ENCODE measurements at places on chromosomes 6 and 20.

DNA sequence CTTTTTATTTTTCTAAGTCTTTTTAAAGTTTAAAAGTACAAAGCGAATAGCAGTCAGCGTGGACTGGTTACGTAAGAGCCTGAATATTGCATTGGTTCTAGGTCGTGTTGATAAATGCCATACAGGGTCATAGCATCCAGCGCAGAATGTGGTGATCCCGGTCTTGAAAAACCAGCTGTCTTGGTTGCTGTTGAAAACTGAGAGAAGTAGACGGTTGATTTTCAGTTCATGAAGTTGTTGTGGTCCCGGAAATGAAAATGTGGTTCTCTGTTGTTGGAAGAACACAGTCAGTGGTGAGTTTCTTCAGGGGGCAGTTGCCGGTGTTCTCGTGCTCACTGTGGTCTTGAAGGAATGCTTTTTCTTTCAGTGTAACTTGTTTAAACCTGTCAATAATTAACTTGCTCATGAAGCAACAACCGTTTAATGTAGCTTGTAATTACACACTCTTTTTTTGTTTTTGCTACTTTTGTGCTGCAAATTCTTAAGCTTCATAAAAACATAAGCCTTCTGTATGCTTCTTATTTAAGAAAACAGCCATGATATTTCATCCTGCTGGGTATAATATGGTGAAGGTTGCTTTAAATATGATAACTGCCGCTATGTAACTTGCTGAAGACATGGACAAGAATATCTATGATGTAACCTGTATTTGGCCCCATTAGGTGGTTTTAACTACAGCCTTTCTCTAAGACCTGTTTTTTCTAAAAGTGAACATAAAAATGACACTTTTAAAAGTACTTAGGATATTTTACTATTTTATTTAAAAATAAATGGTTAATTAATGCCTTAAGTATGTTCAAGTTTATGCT lies 64.8 kb upstream of the KIF25 start:
- DNase-seq: no peak

DNA sequence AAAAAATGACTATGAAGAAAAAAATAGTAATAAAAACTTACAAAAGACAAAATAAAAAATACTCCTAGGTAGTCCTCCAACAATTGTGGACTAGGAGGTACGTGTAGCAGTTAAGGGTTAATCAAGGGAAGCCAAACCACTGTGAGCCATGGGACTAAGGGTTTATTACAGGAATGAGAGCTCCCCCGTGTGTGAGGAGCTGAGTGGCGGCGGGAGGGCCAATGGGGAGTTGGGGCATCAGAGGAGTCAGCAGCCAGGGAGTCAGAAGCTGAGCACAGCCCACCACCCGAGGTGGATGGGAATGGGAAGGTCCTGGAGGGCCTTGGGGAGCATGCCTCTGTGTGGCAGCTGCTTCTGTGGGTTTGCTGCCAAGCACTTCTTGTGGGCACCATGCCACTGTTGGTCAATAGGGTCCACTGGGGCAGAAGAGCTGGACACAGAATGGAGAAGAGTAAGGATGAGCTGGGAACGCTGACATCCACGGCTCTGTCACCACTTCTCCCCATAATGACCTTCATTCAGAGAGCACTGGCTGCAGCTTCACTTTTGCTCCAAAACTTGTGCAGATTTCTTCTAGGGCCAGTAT lies 373.3 kb downstream of the CDKAL1 start:
- no peak for DNase-seq

- no peak for DNase-seq
Observed at GRCh38 chr6:130252527-130253237, 29.9 kb upstream of the SAMD3 start.

GRCh38 chr6:1947922-1948321 lies 297.5 kb downstream of the GMDS start:
- DNase-seq: no peak

DNA sequence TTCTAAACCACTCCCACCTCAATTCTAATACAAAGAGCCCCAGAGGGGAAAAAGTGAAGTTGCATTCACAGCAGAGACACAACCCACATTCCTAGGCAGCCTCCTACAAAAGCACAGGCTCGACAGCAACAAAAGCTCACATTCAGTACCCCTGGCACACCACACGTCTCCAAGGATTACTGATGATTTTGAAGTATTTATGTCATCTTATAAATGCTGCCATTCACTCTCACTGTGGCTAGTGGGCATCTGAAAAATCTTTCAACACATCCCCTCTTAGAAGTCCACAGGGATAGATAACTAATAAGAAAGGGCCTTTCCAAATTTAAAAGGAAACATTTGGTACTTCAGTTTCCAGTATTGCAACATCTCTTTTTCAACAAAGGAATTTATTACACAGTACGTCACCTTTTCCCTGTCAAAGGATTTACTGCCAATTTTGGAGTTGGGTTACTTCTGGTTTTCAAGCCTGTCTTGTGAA lies 146.7 kb downstream of the TASP1 start:
- no peak for DNase-seq

DNA sequence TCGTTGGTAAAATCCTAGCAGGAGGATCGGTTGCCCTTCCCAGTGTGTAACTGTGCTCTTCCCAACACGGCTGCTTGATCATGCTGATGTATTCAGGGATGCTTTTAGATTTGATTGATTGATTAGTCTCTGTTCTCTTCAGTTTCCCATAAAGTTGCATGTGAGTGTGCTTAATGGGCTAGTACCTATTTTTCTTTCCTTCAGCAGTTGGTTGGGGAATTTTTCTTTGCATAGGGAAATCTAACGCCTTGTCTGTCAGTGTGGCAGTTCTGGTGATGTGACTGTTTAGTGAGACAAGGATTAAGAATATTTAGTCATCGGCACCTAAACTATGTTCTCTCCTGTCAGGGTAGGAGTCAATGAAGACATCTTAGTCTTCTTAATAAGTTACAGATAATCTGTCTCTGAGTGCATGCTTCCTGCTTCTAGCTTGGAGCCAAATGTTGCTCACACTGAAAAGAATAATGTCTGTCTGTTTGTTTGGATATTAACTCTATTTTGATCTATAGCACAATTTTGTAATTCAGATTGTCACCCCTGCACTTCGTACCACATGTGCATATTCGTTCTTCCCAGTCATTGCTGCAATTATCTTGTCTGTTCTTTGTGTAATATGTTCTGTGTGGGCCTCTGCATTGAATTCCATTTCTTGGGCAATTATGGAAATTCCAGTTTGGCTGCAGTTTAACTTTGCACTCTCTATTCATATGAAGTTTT lies 169.9 kb downstream of the EDN1 start:
- DNase-seq: no peak

- no peak for DNase-seq
Observed at GRCh38 chr6:88566746-88567534, 396.5 kb downstream of the RNGTT start.

DNA sequence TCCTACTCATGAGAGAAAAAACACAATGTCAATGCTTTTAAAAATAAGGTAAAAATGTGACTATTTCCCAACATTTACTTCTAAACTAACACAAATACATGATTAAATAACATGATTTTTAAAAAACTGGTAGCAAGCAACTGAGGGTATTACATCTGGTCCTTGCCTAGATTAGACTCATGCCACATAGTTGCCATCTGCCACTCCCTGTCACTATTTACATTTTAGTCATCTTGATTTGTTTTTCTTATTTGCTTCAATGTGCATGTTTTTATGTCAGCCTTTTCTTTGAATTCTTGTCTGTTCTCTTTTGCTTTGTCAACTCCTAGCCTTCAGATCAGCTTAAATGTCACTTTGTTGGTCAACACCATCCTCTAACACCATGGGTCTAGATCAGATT lies 207.0 kb upstream of the SIM1 start:
- DNase-seq: no peak

DNA sequence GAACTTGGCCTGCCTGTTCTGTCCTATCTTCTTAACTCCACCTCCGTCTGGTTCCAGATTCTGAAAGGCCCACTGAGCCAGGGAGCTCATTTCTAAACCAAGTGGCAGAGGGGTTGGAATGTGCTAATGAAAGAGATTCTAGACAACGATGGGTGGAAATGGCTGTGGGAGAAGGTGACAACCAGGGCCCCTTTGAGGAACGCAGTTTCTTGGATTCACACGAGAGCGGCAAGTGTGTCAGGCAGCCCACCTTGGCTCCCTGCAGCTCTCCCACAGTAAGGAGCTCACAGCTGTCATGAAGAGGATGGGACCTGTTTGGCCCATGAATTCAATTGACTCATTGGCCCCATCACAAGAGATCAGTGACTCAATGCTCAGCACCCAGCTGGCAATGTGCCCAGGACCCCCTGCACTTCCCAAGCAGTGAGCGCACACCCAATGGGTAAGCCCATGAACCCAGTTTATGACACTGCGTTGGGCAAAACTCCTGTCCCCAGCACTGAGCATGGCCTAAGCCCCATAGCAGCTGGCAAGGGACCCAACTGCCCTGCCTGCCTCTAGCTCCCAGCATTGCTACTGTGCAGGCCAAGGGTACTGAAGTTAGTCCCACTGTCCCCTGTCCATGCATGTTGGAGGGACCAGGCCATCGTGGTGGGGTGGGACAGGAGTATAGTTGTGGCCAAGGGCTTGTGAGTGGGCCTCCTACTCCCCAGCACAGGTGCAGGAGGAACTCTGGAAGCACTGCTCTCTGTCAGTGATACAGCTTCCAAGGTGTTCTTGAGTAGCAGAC lies 16.4 kb downstream of the MRPS18A start:
- DNase-seq: peak; percentile 12

GRCh38 chr6:146598772-146599405 lies at the start of gene ADGB:
Gene ADGB (plus strand): TSS chr6:146598972. CDS start chr6:146599041, 69 bp downstream.
- DNase-seq: peak; percentile 16

Measured in activated CD8-positive, alpha-beta T cell treated with anti-CD3 and anti-CD28 coated beads for 36 hours (primary cell).